ENCODE measurements at places on chromosomes 2 and 18.

DNA sequence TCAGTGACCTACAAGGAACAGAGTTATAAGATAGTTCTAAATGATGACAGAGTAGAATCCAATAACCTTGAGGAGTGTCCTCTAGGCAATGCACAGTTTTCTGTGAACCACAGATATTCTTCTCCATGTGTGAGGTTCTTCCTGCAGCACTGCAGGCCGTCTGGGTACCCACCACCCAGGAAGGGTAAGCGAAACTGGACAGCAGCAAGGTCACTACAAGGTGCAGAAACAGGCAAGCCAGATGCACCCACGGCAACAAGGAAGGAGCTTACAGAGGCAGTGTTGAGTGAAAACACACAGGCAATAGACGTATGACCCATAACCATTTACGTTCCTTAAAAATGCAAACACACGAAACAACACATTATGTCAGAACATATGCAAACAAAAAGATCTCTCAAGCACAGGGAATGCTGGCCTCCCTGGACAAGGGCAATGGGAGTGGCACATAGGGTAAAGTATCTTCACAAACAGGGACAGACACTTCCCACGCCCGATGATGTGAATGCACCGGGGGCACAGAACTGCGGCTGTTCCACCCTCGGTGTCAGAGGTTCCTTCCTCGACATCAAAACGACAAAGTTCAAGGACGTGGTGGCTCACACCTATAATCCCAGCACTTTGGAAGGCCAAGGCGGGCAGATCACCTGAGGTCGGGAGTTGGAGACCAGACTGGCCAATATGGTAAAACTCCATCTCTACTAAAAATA, 84.1 kb downstream of the NDUFA10 start:
- no peak for DNase-seq

GRCh38 chr2:18482666-18483065, 77.8 kb downstream of the RDH14 start:
- DNase-seq = peak; percentile 60

- no peak for DNase-seq
Observed at GRCh38 chr2:127170021-127170420, 50.1 kb downstream of the CYP27C1 start.

GRCh38 chr2:230472621-230473018, 56.6 kb downstream of the SP100 start:
- DNase-seq = no peak

DNA sequence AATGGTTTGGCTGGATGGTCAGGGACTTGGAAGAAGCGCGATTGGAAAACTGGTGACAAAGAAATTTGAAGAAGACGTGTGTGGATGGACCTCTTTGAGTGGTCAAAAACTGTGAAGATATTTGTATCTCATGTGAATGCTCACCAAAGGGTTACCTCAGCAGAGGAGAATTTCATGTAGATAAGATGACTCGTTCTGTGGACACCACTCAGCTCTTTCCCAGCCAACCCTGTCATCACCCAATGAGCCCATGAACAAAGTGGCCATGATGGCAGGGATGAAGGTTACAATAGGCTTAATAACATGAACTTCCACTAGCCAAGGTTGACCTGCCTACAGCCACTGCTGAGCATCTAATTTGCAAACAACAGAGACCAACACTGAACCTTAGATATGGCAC, 248.3 kb downstream of the KCNE4 start:
- DNase-seq = no peak

DNA sequence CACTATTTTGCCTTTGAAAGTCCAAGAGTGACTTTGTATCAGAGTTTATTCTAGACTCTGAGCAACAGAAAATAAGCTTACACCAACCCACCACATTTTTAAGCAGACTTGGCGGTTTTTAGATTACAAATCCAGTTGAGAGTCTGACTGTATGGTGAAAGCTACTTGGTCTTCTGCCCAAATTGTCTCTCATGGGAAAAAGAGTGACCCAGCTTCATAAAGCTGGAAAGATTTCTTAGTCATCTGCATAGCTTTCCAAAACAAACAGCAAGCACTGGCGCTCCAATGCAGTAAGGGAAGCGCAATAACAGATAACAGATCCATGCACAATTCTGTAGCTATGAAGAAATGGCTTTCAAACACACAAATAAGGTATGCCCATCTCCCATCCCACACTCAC, 7.1 kb downstream of the DSG1 start:
- DNase-seq = no peak

GRCh38 chr2:128236491-128237035, 82.1 kb downstream of the HS6ST1 start:
- DNase-seq = no peak

- no peak for DNase-seq
Observed at GRCh38 chr2:215969131-215969841, 44.1 kb downstream of the MREG start.

GRCh38 chr2:210112871-210113270, 58.3 kb downstream of the KANSL1L start:
- DNase-seq = no peak

DNA sequence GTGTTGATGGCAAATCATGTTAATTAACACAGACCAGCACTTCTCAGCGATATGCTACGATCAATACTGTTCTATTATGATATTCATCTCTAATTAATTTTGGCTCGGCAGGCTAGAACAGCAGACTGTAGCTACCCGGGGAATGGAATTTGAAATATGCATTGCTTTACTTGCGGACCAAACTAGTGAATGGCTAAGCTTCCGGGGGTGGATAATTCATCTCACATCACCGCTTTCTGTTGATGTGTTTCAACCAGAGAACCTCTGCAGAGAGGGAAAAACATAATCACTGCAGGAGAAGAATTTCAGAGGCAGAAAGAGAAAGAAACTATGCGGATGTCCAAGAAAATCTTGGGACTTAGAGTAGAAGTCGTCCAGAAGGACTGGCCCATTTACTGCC, 490.9 kb downstream of the STK39 start:
- no peak for DNase-seq

DNA sequence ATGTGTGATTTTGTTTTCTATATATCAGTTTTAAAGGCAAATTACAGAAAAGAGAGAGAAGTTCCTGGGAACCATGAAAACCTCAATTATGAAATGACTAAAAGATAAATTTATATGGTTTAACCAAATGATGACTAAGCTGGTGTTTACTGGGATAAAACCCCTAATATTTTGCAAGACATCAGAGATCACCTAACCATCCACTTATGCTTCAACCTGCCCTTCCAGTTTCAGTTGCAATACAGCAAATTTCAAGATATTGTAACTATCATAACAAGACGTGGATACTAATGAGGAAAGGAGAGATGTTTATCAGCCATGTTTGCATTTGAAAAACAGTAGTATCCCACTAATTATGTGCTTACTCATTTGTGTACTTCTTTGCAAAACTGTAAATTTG, 108.2 kb downstream of the GAREM1 start:
- DNase-seq = no peak

GRCh38 chr2:191126386-191127085, 24.3 kb downstream of the STAT4 start:
- DNase-seq = no peak

DNA sequence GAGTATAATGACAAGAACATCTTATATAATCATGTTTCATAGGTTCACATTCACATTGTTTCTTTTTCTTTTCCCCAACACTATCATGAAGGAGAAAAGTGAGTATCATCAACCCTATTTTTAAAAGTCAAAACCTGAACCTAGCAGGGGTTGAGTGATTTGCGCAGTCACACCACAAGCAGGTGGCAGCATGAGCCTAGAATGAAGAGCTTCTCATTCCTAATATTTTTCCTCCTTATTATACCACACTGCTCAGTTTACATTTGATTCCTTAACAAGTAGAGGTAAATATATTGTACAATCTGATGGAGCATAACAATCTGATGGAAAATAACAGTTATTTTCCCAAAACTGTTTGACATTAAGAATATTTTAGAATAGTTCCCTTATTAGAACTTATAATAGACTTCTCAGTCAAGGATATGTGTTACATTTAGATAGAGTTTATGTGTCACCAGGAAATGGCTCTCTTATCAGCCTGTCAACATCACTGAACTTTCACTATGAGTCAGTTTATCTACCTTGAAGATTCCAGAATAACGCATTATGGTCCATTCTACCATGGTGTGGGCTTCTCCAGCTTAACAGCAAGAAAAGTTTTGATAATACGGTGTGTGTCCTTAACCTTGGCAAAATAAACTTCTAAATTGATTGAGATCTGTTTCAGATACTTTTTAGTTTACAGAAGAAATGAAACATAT, 119.5 kb downstream of the NEB start:
- DNase-seq = no peak

DNA sequence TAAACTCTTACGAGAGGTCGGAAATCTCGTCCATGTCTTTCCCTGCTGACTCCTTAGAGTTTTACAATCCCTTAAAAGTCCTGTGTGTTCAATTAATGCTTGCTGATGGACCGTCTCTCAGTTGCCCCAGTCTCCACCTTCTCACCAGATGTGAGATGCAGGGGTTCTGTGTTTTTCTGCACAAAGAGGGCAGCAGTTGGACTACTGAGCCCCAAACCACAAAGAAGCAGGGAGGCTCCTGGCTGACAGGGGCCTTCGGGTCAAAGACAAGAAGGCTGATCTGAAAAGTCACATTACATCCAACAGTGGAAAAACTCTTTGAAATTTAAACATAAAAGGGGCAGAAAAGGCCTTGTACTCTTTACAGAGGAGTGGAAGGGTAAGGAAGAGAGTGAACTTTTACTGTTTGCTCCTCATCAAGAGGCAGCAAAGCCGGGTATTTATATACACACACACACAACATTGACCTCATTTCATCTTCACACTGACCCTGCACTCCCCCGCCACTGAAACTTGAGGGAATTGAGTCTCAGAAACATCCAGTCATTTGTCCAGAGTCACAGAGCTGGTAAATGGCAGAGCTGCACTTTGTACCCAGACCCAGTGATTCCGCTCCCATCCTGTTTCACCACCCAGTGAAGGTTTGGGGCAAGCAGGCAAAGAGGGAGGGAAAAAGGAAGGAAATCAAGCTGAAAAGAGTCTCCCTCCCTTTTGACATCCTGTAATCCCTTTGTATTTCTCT, 23.7 kb downstream of the MRPL33 start:
- DNase-seq = no peak

- no peak for DNase-seq
Observed at GRCh38 chr2:25176138-25176537, 7.8 kb upstream of the POMC start.

DNA sequence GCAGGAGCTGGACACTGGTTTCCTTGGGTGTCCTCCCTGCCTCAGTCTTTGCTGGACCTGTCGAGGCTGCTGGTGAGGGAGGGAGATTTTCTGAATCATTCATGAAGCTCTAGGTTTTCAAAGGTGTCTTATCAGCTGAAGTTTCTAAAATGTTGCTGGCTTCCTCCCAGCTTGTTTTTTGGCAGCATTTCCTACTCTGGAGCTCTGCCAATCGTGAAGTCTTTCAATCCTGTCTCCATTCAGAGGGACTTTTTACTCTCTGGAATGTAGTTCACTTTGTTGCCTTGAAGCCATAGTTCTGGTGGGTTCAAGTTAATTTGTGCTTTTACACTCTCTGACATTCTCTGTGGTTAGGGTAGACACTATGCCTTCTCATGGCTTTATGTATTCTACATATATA, 23.9 kb downstream of the SNTG2 start:
- DNase-seq = no peak

GRCh38 chr2:230814616-230815015, 50.1 kb upstream of the ITM2C start:
- DNase-seq = peak; percentile 21

GRCh38 chr2:144990661-144991060, 470.7 kb upstream of the ZEB2 start:
- no peak for DNase-seq

DNA sequence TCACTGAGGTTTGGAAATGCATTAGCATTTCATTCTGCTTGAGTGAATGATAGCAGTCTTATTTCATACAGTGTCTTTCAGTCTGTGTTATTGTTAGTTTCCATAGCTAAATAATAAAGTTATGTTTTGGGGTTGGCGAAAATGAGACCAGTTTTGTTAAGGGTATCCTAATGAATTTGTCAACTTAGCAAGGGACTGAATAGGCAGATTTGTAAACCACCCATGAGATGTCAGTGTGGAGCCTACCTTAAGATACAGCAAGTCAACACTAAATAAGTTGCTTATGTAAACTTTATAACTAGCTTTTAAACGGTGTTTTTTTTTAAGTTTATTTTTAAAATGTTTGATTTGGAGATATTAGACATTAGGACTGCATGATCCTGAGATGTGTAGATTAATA, 11.9 kb downstream of the NAPG start:
- DNase-seq = no peak

DNA sequence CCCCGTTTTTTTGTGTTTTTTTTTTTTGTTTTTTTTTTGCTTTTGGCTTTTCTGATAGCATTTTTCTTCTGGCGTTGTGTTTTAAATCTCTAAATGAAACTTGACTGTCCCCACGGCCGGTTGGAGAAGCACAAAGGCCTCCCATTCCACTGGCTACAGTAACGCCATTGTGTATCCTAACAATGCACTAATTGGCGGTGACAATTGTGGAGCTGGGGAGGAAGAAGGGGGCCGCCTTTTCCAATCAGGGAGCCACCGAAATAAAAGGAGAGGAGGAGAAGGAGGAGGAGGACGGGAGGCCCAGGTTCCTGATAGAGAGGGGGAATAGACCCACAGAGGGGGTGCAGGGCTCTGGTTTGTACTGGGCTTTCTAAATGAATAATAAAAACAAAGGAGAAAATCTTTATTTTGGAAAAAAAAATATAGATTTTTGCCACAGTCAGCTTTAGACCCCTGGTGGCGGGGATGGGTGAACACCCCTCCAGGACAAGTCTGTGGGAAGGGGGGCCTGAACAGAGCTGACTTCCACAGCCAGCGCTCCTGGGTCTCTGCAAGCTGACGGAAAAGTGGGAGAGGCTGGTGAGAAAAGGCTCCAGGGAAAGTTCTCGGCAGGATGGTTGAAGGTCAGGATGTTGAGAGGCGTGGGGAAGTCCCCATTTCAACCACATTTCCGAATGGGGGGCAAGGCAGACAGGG, 43.7 kb upstream of the FZD5 start:
- DNase-seq = no peak

- no peak for DNase-seq
Observed at GRCh38 chr2:12675352-12675795, 41.4 kb upstream of the TRIB2 start.

GRCh38 chr2:230748087-230748486, 35.4 kb downstream of the CAB39 start:
- DNase-seq = no peak

- DNase-seq = no peak
Observed at GRCh38 chr2:135662088-135662487, 79.6 kb upstream of the UBXN4 start.

DNA sequence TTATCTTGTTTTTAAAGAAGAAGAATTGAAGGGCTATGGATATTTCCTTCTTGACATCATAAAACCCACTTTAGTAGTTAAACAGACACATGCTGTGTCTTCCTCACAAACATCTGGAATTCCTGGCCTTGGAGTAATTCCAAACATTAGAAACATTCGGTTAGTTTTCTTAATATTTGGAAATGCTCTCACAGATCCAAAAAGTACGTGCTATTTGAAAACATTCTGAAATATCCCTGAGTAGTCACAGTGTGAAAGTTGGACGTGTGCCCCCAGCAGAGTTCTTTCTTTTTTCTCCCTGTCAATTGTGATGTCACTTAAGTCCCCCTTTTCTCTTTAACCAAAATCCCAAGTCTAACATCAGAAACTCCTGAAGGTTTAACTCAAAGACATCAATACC, 91.3 kb downstream of the ANTXR1 start:
- no peak for DNase-seq
